Frontal cortex (tissue), 4 donors: ENCODE measurements at places on chromosomes 3 and 15.

DNA sequence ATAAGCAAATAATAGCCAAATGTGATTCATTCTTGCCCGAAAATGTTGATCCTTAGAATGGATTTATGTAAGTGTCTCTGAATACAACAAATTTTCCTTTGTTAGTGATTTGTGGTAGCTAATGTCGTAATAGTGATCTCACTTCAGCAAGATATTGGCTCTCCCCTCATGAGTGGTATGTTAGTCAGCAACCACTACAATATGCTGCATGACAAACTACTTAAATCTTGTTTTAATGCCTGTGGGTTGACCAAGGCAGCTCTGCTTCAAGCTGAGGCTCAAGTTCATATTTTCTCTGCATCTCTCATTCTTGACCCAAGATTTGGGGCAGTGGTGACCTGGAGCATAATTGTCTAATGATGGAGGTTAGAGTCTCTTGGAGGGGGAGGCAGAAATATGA is 49.8 kb upstream of the GALNT15 start:
- DNase-seq = no peak

GRCh38 chr3:194872669-194872977 is 186.9 kb downstream of the FAM43A start:
- no peak for DNase-seq

DNA sequence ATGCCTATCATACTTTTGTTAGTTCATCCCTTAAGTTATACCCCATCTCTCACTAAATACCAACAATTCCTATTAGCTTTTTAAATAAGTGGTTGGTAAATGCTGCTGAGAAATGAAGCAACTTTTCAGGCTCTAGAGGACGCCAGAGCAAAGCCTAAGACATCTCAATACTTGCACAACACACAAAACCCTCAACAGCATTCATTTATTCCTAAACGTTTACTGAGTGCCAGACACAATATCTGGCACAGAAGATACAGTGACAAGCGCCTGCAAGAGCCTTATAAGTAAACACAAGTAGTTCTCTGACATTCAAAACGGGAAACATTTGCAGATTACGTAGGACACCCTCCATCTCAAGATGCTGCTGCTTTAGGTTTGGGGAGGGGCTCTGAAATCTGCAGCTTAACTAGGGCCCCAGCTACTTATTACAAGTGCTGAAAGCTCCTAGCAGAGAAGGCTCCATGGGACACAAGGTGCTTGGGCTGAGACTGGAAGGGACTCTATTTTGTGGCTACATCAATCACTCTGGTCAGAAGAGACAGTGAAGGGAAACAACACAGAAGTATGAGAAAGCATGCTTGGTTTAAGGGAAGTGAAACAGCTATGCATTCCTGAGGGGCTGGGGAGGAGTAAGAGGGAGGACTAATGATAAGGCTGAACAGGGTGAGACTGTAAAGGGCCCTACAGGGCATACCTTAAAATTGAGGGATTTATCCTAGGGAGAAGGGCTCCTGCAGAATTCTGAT is 311.3 kb downstream of the PLCL2 start:
- no peak for DNase-seq

DNA sequence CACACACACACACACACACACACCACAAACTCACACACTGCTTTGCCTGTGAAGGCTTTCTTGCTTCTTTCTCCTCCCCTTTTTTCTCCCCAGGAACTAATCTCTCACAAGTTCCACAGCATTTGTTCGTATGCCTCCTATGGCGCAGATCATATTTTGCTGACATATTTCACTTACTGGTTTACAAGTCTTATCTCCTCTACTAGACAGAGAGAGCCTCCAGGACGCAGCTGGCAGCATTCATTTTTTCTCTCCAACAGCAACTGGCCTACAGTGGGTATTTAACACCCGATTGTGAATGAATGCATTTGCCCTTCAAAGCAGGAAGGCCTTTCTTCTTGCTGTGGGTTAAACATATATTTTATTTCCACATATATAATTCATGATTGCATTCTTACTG is 47.0 kb upstream of the DLG1 start:
- DNase-seq = no peak

GRCh38 chr3:16253601-16254000 is 11.1 kb downstream of the DPH3 start:
- DNase-seq = no peak

GRCh38 chr15:94666553-94666952 is 435.2 kb downstream of the MCTP2 start:
- no peak for DNase-seq

- DNase-seq = peak; percentile 45
Measured at GRCh38 chr3:122560680-122561079, 3.4 kb downstream of the PARP9 start.
